Activated gamma-delta T cell treated with anti-CD3 and anti-CD28 coated beads, Interleukin-2, amount 50 U/mL, for 16 hours (primary cell): ENCODE measurements at places on chromosomes 13 and 19.

GRCh38 chr13:106407338-106407737 is 128.1 kb downstream of the EFNB2 start:
- DNase-seq, result no peak

GRCh38 chr13:113545455-113545930 is 39.1 kb upstream of the TFDP1 start:
- DNase-seq, result no peak

- no peak for DNase-seq
Measured at GRCh38 chr19:49921871-49922795, 6.9 kb upstream of the ATF5 start.

DNA sequence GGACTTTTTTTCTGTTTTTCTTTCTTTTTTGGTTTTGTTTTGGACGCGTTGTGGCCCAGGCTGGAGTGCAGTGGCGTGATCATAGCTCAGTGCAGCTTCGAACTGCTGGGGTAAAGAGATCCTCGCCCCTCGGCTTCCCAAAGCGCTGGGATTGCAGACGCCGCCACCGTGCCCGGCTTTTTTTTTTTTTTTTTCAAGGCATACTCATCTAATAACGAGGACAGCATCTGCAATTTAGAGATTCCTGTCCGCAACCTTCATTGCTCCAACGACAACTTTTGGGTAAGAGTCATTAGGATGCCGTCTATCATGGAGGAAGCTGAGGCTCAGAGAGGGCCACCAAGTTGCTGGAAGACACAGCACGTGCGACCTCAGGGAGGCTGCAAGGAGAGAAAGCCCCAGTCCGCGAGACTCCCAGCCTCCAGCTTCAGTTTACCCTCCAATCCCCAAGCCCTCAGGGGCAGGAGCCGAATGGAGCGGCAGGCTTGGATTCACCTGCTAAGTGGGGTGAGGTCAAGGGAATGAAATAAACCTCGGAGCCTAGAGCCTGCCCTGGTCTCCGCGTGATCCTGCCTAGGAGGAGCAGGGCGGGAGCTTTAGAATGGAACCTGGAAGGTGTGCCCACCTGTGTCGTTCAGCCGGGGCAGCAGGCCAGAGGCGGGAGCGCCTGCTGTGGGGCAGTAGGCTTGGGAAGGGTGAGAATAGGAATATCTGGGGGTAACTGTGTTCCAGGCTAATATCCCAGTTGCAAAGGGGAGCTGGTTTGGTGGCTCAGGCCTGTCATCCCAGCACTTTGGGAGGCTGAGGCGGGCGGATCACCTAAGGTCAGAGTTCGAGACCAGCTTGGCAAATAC is 676 bp upstream of the POLRMT start:
- no peak for DNase-seq

DNA sequence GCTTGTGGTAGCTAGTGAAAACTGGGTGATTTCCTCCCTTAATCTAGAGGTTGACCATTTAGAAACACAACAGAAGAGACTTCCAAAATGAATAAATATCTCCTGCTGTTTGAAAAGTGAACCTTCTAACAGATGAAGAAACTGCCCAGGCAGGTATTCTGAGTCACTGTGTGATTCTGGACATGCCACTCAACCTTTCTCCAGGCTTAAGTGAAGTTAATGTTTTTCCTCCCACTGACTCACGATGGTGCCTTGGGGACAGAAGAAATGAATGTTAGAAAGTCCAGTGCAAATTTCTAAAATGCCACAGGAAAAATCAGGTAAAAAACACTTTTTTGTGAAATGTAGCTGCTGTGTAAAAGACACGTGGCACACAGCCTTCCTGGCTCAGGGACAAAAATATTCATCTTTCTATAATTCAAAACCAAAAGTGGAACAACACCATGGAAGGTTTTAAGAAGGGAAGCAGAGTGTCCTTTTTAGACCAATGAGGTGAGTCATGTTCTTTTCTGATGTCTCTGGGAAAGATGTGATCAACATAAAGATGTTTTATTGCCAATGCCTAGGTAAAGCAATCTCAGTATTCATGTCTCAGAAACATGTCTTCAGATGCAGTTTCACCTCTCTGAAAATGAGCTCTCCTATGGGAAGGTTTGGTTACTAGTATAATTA is 9.1 kb downstream of the UBE2L5 start:
- DNase-seq, result no peak

DNA sequence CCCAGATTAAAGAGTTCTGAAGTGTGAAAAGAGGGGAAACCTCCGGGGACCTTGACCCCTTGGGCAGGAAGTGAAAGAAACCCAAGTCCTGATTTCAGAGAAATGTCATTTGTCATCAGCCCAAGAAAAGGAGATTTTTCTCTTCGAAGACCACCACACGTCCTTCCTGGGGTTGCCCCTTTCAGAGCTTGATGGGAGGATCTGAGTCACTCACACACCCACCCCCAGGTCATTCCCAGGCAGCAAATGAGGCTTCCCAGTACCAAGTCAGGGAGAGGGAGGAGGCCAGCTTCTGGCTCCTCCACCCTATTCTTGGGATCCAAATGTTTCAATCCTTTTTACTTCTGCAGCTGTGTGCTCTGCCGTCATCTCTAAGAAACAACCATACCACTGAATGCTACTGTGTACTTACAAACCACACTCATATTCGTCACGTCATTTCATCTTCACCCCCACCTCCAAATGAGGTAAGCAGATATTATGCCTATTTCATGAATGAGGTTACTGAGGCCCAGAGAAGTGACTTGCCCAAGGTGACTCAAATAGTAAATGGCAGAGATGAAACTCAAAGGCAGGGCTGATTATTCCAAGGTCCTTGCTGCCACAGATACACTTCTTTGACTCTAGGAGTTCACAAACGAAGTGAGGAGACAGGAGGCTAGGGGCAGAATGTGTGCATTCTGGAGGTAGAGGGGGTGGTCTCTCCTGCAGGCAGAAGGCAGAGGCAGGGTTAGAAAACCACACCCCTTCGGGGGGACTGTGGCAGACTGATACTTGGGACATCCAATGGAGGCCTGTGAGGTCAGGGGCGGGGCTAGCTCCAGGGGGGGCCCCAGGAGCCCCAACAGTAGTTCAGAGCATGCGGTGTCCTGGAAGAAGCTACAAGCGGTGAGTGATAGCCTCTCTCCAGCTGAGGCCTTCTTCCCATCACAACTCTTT is 5.0 kb upstream of the KMT2B start:
- no peak for DNase-seq

DNA sequence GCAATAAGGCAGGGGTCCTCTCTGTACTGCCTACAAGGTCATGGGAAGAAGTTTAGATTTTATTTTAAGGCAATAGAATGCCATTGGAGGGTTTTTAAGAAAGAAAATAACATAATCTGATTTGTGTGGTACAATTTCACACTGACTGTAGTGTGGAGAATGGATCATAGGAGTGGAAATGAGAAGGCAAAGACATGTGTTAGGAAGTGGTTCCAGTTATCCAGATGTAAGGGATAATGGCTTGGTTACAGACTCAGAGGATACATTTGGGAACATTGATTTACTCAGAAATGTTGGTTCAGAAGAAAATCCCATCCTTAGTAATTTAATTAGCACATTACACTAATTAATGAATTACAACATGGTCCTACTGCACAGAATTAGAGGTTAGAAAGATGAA is 788.2 kb downstream of the SLITRK5 start:
- no peak for DNase-seq

GRCh38 chr13:107421951-107422350 is 793.4 kb downstream of the LIG4 start:
- no peak for DNase-seq

- no peak for DNase-seq
Measured at GRCh38 chr19:33248954-33249613, 23.4 kb upstream of the SLC7A10 start.

DNA sequence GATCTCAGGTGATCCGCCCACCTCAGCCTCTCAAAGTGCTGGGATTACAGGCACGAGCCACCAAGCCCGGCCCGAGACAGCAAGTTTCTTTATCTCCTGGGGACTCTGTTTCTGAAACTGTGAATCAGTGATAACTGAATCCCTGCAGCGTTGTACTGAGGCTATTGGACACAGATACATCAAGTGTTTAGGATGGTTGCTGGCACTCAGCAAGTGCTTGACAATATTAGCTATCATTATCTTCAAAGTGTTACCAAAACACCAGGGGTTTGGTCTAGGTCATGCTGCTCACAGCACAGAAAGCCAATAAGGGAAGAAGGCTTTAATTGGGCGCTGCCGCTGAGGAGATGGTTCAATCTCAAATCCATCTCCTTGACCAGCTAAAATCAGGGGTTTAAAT is 20.5 kb upstream of the PNMA8C start:
- DNase-seq, result no peak

GRCh38 chr13:80798576-80799133 is 457.7 kb upstream of the SPRY2 start:
- no peak for DNase-seq

DNA sequence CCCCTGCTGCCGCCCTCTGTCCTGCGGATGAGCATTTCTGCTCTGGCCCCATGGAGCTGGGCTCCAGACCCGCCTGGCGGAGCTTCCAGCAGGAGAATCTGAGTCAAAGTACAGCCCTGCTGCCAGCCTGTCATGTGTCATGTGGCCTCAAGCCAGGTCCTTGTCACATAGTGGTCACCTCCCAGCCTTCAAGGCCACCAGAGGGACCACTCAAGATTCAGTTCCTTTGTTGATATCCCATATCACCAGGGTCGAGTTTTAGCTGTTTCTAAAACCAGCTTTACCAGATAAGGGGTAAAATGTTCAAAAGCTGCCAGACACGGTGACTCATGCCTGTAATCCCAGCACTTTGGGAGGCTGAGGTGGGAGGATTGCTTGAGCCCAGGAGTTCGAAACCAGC is 13.4 kb downstream of the THOP1 start:
- DNase-seq, result no peak

- DNase-seq, result no peak
Measured at GRCh38 chr19:10285393-10285792, 1.4 kb upstream of the ICAM4 start.

DNA sequence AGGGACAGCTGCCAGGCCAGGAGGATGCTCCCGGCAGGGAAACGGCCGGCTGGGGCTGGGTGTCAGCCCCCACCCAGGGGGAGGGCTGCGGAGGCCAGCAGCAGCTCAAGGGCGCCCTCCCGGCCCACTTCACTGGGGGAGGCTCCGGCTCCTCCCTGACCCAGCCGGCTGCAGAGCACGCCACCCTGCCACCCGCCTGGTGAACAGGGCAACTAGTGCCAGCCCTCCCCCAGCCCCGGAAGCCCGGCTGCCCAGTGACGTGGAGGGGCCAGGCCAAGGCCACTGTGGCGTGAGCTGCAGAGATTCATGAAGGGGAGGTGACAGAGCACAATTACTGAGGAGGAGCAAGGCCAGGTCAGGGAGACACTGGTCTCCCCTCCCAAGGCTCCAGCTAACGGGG is 14.7 kb downstream of the REXO1 start:
- DNase-seq, result no peak

GRCh38 chr13:31814536-31814935 is 75.2 kb downstream of the RXFP2 start:
- DNase-seq, result no peak

DNA sequence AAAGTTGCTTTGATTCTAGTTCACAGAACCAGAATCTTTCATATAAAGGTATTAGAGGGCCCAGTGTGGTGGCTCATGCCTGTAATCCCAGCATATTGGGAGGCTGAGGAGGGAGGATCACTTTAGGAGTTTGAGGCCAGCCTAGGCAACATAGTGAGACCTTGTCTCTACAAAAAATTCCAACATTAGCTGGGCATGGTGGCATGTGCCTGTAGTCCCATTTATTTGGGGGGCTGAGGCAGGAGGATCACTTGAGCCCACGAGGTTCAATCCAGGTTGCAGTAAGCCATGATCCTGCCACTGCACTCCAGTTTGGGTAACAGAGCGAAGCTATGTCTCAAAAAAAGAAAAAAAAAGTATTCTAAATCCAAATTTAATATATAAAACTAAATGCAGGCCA is 9.1 kb downstream of the LDLR start:
- DNase-seq, result no peak

DNA sequence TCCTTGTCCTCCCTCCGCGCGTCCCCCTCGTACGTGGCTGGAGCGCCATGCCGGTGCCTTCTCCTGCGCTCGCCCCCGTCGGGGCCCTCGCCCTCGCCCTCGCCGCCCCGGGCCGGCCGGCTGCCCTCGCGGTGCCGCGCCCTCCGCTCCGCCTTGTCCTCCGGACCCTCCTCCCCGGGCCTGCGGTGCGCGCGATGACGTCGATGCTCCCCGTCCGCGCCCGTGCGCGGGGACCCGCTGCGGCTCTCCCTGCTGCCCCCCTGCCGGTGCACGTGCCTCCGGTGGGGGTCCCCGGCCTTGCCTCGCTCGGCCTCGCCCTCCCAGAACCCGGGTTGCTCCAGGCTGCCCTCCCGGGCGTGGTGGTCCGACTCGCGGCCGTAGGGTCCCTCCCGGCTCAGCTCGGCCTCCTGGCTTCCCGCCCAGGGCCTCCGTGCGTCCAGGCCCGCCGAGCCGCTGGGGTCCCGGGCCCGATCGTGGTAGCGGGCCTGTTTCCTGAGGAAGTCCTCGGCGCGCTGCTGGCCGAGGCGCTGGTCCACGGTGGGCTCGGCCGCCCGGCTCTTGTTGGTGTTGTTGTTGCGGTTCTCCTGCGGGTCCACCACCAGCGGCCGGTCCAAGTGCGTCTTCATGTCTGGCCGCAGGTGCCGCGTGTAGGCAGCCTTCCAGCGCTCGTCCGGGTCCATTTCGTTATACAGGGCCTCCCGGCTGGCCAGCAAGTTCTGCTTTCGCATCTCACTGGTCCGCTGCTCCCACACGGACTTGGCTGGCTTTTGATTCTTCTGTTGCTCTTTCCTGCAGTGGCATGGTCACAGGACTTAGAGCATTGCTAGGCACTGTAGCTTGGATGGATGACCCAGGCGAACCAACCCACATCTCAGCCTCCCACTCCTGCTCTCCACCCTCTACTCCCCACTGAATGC is 148.6 kb downstream of the IER2 start:
- DNase-seq, result no peak

DNA sequence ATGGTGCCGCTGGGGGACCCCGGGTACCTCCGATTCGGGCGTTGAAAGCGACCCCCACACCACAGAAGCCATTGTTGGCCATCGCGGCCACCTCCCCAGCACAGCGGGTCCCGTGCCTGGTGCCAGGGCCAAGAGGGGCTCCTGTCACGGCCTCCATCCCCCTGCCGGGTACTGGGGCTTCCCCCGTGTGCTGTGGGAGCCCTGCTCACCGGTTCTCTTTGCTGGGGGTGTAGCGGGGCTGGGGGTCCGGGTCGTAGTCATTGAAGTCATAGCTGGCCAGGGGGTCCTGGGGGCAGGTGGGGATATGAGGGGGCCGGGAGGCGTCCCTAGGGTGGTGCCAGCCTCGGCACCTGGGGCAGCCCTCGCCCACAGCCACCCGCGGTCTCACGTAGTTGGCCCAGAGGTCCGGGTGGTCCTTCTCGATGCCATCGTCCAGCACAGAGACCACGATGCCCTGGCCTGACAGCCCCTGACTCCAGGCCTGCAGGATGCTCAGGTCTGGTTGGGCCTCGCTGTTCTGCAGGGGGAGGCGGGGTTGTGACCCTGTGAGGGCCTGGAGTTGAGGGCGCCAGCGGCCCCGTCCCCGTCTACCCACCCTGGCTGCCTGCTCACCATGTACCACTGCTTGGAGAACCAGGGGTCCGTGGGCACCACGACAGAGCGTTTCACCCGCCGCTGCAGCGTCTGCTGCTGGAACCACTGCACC is 2.4 kb downstream of the PCSK4 start:
- no peak for DNase-seq
